ENCODE measurements at places on chromosomes 4 and X.
A peak's percentile ranks its signal among the peaks of the same experiment; 100 is the strongest.

- DNase-seq: peak; percentile 37
Observed at GRCh38 chr4:176383273-176384077, 63.7 kb downstream of the SPCS3 start.

DNA sequence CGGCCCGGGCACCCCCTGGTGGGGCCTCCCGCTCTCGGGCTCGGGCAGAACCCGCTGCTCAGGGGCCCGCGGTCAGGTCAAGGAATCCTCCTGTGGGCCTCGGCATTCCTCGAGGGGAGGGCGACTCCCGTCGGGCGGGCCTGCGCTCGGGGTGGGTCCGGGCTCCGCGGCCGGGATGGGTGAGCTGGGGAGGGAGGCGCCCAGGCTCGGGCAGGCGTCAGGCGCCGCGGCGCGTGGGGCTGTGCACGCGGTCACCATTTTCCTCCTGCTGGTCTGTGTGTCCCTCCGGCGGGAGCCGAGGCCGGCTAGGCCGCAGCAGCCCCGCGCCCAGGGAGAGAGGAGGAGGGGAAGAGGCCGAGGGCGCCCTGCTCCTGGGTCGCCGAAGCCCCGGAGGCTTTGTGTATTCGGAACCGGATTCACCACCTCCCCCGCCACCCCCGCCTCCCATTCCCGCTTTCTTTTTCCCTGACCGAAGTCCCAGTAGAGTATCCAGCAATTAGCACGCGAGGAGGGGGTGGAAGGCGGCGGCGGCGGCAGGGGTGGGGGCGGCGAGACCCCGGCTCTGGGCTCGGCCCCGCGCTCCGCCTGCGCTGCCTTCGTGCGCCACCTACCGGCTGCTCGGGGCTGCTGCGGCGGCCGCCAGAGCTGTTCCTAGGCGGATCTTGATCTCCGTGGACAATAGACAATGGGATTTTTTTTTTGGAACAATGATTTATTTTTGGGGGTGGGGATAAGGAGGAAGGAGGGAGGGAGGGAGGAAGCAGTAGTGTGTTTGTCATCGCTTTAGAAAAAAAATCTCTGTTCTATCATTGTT, 99.0 kb upstream of the MAML3 start:
- DNase-seq: no peak

DNA sequence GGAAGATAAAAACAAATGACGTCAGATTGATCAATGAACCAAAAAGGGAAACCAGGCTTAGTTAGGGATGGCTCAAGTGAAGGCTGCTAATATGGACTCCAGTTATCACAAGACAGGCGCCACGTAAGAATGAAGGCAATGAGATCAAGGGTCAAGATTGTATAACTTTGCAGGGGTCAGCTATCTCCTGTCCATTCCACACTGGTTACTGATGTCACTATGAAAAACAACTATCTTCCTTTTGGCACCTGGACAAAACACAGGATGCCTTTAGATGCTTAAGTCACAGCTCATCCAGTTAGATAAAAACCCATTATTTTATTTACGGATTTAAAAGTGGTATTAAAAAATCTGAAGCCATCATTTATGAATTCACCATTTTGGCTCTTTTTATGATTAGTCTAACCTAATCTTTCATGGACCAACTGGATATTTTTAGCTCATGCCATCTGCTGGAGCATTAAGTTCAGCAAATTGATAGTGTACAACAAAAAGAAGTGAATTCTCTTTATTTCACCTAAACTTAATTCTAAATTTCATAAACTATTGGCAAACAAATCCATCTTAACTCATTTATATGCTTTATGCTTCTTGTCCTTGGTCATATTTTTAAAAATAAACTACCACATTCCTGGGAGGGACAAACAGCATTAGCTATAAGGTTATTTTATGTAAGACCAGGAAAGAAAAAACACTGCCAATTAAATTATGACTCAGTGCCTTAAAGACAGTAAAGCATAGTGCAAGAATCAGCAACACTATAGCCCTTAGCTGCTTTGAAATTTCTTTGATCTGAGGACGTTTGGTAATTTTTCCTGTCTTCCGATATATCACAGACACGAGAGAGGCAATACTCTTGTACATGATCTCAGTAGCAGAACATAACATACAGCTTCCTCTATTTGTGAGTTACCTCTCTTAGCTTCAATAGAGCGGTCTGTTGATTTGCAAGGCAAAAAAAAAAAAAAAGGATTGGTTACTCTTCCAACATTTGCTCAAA, 27.0 kb downstream of the DHX15 start:
- DNase-seq: no peak

DNA sequence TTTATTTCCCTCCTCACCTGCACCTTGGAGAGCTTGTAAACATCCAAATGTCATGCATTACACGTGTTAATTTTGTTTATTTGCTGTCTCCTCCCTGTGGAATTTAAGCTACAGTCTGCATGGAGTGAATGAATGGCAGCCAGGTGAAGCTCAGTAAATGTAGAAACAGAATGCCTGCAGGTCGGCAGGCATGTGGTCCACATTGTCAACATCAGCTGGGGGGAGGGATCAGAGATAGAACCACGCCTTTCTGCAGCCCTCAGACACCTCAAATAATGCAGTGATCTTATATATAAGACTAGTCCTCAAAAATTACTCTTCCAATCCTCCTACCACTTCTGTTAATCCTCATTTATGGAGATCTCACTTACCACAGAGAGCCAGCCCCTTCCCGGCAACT, 131.2 kb upstream of the KIT start:
- no peak for DNase-seq

DNA sequence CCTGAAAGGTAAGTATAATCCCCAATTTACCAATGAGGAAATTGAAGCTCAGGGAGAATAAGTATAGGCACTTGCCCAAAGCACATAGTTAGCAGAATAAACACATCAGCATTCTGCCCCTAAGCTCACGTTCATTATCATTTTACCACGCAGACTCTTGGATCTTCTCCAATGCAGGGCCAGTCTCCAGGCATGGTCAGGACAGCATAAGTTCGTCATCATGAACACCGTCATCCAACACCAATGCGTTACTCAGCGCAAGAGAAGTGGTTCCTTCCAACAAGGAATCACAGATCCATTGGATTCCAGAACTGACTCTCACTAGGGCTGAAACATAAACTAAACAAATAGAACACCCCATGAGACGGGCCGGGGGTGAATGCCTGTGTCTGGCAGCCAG, 86.5 kb upstream of the GPM6B start:
- DNase-seq: no peak

GRCh38 chrX:46381630-46382029, 163.6 kb downstream of the ZNF674 start:
- no peak for DNase-seq

DNA sequence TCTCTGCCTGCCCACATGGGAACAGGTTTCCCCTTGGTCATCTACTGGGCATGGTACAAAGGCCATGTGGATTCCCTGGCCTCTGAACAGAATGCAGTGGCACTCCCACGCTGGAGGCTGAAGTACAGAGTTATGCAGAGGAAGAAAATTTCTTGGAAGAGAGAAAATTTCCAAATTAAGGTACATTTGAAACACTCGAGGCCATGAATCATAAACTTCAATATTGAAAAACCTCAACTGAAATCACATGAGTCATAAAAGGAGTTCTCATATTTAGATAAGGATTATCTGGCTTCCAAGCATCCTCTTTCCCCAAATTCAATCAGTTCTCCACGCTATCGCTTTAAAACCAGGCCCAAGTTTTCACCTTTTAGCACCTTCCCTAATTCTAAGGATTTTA, 28.1 kb upstream of the TXK start:
- no peak for DNase-seq

DNA sequence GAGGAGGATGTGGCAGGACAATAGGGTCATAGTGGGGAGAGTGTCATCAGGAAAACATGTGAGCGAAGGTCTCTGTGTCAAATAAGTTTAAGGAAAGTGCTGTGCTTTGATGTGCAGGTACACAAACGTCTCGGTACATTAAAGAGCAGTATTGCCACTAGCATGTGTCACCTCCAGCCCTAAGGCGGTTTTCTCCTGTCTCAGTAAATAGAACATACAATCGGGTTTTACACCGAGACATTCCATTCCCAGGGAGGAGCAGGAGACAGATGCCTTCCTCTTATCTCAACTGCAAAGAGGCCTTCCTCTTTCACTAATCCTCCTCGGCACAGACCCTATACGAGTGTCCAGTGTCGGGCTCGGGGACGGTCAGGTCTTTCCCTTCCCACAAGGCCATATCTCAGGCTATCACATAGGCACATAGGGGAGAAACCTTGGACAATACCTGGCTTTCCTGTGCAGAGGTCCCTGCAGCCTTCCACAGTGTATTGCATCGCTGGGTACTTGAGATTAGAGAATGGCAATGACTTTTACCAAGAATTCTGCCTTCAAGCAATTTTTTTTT, 684.5 kb downstream of the PDHA2 start:
- DNase-seq: no peak

GRCh38 chr4:173332021-173332487, 2.1 kb downstream of the HMGB2 start:
- DNase-seq: no peak

- DNase-seq: no peak
Observed at GRCh38 chr4:8296491-8296890, 26.9 kb downstream of the HTRA3 start.

GRCh38 chr4:108901291-108901690, 138.4 kb upstream of the ETNPPL start:
- DNase-seq: no peak

DNA sequence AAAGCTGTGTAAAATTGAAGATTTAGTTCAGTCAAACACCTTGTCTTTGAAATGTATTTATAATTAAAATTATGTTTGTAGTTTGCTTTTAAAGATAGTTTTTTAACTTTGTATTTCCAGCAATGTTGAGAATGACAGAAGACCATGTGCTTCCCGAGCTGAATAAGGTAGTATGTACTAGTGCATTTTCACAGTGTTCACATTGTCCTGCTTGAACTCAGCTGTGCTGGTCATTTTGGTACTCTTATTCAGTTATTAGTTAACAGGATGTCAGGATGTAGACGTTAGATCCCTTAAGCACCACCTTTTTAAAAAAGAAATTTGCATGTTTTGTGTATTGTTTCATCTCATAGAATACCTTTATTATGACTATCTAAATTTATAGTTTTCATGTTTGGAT, 28.4 kb downstream of the ANAPC4 start:
- no peak for DNase-seq

- DNase-seq: no peak
Observed at GRCh38 chrX:29528281-29528680, 687.1 kb upstream of the MAGEB2 start.

DNA sequence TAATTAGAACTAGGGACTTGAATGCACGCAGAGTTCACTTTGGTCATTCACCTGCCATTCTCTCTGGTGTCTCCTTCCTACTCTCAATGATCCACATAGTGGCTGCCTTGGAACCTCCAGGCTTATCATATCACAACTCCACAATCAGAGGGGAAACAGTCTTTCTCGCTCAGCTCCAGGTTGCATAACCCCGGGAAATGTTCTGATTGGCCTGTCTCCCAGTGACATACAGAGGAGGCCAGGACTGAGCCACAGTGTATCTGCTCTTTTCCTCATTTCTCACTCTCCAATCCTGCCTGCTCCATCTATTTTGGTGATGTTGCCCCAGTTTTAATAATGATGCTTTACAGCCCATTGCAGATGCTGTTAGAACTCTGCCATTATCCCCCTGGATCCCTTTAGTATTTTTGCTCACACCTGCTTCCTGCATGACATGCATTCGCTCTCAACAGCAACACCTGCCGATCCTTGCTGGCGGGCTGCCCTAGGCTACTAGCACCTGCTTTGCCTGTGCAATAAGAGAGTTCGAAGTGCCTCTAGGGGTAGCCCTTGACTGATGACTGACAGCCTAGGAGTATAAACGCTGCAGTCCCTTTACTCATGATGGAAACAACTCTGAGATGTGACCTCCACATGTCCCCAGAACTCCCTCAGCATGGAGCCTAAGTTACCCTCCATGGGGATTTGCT, 211.3 kb upstream of the RPS6KA3 start:
- no peak for DNase-seq

- DNase-seq: no peak
Observed at GRCh38 chr4:14771504-14772175, 230.6 kb upstream of the CPEB2 start.

GRCh38 chrX:103397707-103398106, 21.4 kb downstream of the BEX3 start:
- no peak for DNase-seq

GRCh38 chr4:108774809-108775530, 12.1 kb upstream of the ETNPPL start:
- no peak for DNase-seq

- DNase-seq: no peak
Observed at GRCh38 chr4:142944565-142944964, 98.5 kb upstream of the INPP4B start.

DNA sequence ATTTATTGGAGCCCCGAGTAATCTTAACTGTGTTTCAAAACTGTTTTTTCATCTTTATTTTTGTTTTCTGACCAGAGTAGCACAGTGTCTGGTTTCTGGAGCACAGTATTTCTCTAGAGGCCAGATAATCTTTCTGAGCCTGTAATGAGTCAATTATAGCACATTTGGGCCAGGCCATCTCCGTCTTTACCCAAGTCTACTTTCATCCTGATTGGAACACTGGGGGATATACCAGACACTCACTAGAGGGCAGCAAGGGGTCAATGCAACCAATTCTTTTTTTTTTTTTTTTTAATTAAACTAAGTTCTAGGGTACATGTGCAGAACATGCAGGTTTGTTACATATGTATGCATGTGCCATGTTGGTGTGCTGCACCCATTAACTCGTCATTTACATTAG, 282.0 kb downstream of the ARHGAP24 start:
- DNase-seq: no peak

- DNase-seq: no peak
Observed at GRCh38 chrX:21963269-21963668, 22.8 kb downstream of the SMS start.

DNA sequence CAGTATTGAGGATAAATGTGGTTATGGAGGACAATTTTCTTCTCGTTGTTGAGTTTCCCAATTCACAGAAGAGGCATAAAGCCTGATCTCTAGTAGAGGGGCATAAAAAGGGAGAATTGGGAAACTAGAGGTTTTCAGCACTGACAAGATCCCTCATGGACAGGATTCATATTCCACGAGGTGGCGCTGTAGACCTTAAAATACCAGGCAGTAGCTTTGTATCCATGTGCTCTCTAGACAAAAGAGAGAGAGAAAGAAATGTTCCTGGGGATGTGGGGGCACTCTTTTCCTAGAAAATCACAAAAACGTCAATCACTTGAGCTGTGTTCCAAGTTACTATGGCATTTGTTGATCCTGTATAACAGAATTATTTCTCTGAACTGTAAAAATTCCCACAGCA, 128.3 kb downstream of the MAGEE1 start:
- no peak for DNase-seq

DNA sequence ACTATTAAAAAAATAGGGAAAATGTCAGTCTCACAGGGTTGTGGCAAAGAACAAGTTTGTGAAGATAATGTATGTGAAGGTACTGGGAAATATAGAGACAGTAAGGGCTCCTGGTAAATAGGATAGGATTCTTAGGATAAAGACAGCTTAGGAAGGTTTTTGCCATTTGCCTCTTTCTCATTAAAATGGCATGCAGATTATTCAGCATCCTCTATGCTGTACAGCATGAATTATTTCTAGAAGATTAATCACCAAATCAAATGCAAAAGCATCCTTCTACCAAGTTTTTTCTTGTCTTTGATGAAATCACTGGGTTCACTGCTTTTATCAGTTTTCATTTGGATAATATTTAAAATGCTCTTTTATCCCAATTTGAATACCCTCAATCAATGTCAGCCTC, 142.8 kb downstream of the NDST3 start:
- no peak for DNase-seq

- no peak for DNase-seq
Observed at GRCh38 chr4:184395451-184395917, 78.9 kb downstream of the IRF2 start.

- no peak for DNase-seq
Observed at GRCh38 chr4:53012738-53013137, 150.6 kb downstream of the RASL11B start.

GRCh38 chr4:78923464-78924312, 15.6 kb downstream of the PAQR3 start:
- no peak for DNase-seq
